Right ventricle myocardium superior (tissue), 1 donor: ENCODE measurements at places on chromosomes 1 and 21.

DNA sequence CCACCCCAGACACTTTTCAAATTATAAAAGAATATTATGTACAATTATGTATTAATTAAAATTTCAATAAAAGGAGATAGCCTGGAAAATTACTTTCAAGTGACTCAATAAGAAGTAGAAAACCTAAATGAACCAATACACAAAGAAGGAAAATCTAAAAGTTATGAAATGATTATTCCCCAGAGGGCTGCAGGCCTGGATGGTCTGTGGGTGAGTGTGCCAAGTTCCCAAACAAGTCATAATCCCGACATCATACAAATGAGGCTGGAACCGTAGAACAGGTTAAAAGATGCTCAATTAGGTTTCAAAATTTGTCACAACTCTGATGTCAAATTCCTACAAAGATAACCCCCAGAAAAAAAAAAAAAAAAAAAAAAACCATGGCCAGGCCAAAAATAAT is 12.7 kb downstream of the SPATC1L start:
- DNase-seq: no peak

GRCh38 chr1:151502859-151503780 is 8.1 kb upstream of the CGN start:
- no peak for DNase-seq

- no peak for DNase-seq
Observed at GRCh38 chr1:209751627-209752231, 4.1 kb upstream of the TRAF3IP3 start.

GRCh38 chr21:44695641-44696040 is 1.3 kb upstream of the KRTAP10-12 start:
- DNase-seq: no peak

DNA sequence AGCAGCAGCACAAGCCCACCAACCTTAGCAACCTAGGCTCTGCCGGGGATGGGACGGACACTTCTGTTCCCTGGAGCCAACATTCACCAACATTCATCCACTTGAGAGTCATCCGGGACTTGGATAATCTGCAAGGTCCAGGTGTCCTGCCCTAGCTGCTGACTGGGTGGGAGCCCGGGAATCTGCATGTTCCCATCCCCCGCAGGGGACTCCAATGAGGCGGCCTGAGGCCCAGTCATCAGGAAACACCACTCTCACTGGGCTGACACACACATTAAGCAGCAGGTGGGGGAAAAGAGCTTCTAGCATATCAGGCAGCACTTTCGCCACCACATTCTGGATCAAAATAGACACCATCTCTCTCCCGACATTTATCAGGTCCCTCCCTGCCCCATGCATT is 38.4 kb upstream of the CCSAP start:
- no peak for DNase-seq

DNA sequence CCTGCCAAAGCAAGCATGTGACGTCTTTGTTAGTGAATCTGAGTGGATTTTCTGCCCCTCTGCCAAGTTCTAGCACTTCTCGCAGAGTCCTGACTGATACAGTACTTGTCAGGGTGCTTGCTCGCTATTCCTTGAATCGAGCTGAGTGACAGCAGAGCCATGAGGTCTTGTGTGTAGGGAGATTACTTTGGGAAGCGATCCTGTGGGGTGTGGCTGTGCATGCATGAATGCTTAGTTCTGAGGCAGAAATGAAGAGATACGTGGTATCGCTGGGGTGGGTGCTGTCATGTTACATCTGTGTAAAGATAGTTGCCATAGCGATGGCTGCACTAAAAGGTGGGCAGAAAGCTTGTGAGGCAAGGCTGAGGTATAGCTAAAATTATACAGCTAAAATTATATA is 19.3 kb upstream of the DNAJC28 start:
- DNase-seq: no peak

DNA sequence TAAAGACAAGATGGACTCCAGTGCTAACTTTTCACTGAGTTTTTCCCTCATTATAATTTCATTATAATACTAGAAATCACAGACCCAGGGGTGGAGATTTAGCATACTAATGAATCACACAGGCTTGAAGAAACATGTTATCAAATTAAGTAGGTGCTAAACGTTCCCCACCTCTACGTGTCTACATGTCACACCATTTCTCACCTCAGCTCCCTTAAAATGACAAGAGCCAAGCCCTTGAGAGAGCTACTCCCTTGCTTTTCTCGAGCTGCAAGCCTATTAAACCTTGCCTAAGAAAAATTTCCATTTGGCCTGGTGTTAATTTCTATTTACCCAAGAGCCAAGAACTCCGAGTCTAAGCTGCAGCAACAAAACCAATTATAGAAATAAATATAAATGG is 396.3 kb upstream of the NEGR1 start:
- no peak for DNase-seq

- DNase-seq: peak; percentile 92
Observed at GRCh38 chr1:156471496-156472490, 28.8 kb downstream of the MEF2D start.

GRCh38 chr1:59731591-59731990 is 83.2 kb upstream of the HOOK1 start:
- no peak for DNase-seq

DNA sequence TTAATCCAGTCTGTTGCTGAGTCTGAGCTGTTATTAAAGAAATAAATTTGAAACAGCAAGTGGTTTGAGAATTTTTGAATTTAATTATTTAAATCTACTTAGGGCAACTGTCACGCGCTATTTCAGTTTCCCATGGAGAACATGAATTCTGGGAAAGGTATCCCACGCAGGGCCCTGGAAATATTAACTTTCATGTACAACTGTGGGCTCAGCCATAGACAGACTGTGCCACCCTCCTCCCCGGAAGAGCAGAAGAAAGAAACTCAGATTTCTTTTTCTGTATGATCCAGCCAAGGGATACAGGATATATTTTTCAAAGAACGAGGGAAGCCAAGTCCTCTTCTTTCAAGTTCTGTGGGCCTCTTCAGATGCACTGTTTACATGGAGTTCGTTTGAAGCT is 172.6 kb upstream of the LMO4 start:
- DNase-seq: no peak

DNA sequence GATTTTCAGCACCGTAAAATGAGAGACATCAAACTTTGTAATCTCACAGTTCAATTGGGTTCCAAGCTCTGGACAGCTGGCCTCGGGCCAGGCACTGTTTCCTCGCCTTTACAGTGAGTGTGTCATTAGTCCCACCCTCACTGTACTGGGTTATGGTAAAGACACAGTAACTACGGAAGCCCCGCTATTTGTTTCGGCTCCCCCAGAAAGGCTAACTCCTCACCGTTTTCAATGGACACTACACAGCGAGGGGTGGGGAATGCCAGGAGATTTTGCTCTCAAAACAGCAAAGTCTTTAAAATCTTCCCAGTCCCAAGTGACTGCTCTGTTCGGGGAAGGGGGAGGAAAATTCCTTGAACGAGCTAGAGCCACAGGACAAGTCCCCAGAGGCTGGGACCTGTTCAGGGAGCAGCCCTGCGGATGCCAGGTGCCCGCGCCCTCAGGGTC is 757 bp upstream of the SPSB1 start:
- peak; percentile 86 for DNase-seq

- DNase-seq: no peak
Observed at GRCh38 chr1:232009741-232010140, 383.2 kb downstream of the DISC1 start.

DNA sequence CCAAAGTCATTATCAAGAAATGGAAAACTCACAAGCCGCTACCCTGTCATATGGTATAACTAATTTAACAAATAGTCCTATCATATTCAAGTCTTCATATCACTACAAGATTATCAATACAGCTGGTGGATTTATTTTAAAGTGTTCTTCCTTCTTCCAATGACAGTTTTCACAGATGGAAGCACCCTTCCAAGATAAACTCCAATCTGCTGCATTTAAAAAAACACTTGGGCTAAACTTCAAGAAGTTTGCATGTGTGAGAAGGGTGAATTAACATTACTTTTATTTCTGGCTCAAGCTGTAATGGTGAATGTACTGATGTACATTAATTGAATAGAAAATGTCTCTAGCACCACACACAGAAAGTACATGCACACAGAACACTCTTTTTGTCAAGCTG is 192.4 kb downstream of the DPYD start:
- no peak for DNase-seq

DNA sequence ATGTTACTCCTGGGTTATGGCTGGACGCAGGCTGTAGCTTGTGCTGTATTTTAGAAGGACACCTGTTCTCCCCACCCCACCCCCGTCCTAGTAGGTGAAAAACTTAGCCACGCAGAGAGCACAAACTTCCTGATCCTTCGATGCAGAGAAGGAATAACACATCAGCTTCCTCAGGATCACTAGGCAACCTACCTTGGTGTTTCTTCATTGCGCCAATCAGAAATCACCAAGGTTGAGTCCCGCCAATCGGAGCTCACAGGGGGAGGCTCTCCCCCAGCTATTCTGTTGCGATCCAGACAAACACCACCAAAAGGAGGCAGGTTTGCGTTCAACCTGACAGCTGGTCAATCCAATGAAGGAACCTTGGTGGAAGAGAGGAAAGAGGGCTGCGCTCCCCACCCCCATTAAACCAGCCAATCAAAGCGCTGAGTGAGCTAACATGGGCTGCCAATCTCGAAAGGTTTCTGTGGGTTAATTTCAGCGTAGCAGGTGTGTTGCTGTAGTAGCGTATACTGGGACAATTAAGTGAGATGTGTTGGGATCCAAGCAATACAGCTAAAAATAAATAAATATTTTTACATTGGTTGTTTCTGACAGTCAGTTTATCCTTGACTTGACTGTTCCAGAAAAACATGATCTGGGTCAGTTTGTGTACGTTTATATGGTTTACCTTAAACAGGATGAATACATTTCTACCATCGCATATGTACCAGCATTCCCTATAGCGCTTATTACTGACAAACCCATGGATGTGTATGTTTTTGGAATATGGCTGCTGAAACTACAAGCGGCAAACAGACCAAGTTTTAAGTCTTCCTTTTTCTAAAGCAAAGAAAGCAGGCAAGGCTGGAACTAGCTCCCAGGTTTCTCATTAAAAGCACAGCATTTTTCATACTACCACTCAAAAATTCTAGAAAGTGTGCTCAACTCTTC is at the start of gene GOLPH3L:
Gene GOLPH3L, minus strand, starts transcription at position 160 of the 933 bp plus-strand sequence. CDS start 2,316 bp downstream, outside the sequence.
- DNase-seq: peak; percentile 90

DNA sequence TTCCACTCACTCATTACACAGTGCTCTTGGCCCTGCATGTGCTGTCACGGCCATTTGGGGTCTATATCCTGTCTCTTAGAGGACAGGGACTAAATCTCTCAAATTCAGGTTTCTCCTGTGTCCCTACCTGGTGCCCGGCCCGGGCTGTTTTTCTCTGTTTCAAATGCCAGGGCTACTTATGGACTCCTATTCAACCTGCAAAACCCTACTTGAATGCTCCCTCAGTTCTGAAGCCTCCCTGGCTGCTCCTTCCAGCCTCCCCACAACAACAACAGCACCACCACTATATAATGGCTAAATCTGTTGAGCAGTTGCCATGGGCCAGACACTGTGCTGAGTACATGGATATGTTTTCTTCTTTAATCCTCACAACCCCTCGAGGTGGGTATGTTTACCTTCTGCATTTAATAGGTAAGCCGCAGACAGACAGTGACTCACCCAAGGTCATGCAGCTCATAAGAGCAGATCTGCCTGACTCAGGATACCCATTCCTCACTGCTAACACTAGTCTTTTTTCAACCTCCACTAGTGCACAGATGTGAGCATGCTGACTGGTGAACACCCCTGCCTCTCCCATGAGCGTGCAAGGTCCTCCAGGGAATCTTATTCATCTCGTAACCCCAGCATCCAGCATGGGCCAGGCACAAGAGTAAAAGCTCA is 29.9 kb downstream of the DHRS3 start:
- DNase-seq: no peak

- no peak for DNase-seq
Observed at GRCh38 chr1:205183676-205184335, 27.7 kb downstream of the DSTYK start.

DNA sequence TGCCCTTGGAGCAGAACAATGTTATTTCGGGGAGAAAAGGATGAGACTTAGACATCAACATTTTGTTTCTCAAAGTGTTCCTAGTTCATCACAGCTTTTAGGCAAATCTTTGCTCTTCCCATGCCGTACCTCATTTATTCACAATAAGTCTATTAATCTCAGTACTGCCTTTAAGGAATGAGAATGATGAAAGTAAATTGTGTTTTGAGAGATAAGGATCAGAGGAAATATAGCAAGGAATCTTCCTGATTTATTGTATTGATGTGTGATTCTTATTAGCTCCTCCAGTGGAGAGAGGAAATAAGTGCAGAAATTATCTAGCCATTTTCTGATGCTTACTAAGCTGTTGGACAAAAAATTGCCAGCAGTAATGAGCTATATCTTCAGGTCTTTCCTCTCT is 2.0 kb downstream of the POLR3C start:
- no peak for DNase-seq

GRCh38 chr1:229006121-229006870 is 264.6 kb upstream of the RAB4A start:
- no peak for DNase-seq

GRCh38 chr1:65995336-65995735 is 202.6 kb downstream of the PDE4B start:
- DNase-seq: no peak
